ENCODE measurements at places on chromosomes 1 and 21.

DNA sequence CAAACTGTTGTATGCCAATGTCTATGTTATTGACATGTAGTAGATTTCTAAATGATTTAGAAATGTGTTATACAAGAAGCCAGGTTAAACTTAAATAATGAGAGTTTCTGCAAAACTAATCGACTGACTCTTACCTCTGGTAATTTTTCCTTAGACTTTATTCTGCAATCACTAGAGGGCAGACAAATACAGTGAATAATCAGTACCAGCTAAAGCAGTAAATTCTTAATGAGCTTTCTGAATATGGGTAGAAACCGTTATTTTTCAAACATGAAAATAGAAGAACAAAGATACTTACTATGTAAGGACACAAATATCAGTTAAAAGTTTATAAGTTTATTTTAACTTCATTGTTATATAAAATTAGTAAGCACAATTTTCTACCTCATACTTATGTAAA, 97.9 kb upstream of the RGS1 start:
- peak; percentile 69 for DNase-seq

DNA sequence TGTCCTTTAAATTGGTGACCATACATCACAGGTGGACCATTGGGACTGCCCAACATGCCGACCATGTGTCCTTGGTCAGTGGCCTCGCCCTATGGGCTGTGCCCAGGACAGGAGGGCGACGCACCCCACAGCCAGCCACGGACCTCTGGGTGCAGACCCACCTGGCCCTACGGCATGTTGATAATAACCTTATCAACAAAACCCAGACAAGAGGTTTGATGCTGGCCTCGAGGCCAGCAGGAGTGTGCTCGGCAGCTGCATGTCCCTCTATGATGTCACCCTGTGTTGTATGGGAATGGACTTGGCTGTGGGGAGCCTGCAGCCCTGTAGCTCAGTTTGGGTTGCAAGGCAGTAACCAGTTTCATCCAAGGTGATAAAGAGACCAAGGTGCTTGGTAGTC, 32.1 kb downstream of the SLC37A1 start:
- DNase-seq, result no peak

DNA sequence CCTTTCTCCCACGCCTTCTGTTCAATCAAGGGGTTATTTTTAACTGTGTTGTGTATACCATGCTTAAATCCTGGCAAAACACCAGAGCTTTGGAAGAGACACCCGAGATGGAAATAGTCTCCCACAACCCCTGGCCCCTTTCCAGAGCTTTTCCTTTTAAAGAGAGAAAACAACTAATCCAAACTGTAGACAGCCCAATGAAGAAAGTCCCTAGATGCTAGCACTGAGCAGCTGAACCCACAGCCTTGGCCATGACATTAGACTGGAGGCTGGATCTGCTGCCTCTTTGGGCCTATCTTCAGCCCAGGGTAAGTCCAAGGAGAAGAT, 64.9 kb upstream of the ARTN start:
- peak; percentile 76 for DNase-seq

- no peak for DNase-seq
These were observed 11.5 kb downstream of the TMEM50A start for GRCh38 chr1:25349606-25350005.

DNA sequence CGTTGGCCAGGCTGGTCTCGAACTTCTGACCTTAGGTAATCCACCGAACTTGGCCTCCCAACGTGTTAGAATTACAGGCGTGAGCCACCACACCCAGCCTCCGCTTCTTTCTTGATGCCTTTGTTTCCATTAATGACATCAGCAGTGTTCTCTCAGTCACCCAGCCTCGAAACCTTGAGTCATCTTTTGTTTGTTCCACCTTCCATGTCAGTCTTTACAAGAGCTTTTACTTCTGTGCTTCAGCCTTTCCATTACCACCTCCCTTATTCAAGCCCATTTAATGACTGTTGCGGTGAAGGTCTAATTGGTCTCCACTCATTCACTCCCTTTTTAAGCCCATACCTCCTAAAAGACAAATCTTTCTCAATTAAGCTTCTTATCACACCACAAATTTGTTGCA, 146.6 kb upstream of the ADGRL2 start:
- DNase-seq, result peak; percentile 29

GRCh38 chr1:179917601-179918429, 35.7 kb downstream of the TOR1AIP1 start:
- no peak for DNase-seq

GRCh38 chr1:34792868-34793727, at the start of gene GJA4:
GJA4 (plus strand) TSS chr1:34792999; CDS start chr1:34794214, 1,215 bp downstream.
- DNase-seq, result no peak

- peak; percentile 97 for DNase-seq
These were observed 50.8 kb upstream of the COL24A1 start for GRCh38 chr1:86207323-86207722.

DNA sequence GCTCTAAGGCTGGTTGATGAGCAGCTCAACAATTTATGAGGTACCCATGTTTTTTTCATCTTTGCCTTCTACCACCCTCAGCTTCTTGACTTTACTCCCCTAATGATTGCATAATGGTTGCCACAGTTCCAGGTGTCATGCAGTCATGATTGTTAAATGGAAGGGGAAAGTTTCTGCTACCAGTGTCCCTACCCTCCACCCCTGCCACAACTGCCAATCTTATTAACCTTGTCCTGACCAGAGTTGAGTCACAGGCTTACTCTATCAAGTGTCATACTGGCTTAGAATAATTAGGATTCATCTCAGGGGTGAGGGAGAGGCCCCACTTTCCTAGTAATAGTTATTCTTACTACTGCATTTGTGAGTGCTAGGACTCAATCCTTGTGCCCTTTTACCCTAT, 7.9 kb upstream of the FUBP1 start:
- peak; percentile 46 for DNase-seq

DNA sequence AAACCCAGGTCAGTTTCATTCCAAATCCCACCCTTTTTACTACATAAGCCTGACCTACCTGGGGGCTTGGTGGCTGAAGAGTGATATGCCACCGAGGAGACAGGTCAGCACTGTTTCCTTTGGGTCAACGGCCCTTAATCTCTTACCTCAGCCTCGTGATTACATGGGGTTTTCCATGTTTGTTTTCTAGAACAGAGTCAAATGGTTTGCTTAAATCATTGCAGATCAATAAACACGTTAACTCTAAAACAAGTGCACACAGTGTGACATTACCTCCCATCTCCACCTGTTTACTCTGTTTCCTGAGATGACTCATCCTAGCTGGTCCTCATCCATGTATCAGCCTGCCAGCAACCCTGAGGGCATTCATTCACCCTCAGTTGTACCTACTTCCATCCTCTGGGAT, 40.8 kb upstream of the TP53BP2 start:
- peak; percentile 71 for DNase-seq

DNA sequence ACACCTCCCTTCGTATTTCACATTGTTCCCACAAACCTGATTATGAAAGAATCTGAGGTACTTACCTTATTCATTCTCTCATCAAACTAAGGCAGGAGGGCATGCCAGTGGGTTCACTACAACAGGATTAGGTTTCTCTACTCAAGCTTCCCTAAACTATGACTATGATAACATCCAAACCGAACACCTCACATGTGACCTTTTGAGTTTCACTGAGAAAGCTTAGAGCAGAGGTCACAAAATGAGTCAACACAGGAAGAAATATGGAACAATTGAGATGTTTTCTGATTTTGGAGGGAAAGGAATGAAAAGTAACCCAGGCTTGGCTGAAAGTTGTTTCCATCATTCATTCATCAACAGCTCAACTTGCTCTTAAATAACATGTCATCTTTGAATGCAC, 24.1 kb downstream of the UBR4 start:
- no peak for DNase-seq

DNA sequence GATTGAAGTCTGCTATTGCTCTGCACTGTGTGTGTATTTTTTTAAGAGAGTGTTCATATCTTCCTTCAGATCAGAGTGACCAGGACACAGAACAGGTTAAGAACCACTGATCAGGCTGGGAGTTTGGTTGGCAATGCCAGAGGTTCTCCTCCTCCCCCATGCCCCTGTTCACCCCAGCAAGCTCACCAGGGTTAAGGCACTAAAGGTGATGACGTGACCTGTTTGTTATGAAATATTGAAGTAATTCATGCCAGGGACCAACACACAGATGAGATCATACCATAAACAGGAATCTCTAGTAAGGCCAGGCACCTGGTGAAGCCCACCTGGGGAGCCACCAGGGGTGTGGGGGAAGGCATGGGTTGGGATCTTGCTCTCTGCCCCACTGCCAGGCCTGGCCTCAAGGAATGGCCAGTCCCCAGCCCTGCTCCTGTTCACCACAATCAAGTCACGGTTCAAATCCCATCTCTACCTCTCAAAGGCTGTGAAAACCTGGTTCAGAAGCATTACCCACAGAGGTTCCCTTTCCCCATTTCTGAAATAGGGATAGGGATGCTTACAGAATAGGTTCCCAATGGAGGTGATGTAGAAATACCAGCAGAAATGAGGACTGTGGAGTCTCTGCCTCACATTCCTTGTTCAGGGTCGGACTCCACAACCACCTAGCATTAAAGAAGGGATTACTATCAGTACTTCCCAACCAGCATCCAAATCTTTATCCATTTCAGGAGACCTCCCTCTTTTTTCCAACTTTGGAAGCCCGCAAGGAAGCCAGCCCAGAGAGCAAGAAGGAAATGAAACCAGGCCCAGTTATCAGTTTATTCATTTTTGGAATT, 2.4 kb downstream of the ID3 start:
- DNase-seq, result peak; percentile 95

DNA sequence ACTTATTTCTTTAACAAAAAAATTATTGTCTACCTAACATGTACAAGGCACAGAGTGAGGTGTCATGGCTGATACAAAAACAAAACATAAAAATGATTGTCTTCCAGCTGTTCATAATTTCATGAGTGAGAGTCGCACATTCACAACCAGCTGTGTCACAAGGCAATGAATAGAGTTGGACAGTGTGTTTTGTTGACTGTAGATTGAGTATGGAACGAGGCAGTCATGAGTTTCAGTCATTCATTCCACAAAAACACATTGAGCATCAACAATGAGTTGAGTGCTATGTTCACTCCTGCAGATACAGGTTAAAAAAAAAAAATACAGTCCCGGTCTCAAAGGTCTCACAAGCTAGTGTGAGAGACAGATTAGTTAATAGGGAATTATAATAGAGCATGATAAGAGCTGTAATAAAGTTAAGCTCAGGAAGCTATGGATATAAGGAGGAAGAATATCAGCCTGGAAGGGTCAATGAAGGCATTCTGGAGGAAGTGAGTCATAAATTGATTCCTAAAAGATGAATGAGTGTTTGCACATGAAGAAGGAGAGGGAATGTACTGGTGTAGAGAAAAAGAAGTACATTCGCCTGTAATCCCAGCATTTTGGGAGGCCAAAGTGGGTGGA, 47.8 kb upstream of the ARHGAP29 start:
- DNase-seq, result peak; percentile 71

GRCh38 chr1:147895123-147895522, 7.5 kb upstream of the GJA8 start:
- peak; percentile 19 for DNase-seq

DNA sequence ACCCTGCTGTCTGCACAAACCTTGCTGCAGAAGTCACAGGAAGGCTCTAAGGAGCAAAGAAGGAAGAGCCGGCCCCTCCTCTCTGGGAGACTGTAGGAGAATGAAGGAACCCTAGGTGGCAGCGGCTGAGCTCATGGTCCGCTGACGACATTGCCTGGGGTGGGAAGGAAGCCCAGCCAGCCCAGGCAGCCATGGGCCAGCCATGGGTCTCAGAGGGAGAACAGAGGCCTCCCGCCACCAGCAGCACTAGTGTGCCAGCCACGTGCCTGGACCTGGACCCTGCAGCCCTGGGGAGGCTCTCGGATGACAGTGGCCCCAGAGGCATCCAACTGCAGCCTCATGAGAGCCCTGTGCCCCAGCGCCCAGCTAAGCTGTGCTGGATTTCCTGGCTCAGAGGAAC, 49.2 kb upstream of the POFUT2 start:
- peak; percentile 75 for DNase-seq

- no peak for DNase-seq
These were observed 9.5 kb upstream of the DUSP23 start for GRCh38 chr1:159771127-159771895.

- peak; percentile 75 for DNase-seq
These were observed 35.3 kb downstream of the HLX start for GRCh38 chr1:220914283-220915116.

GRCh38 chr1:119006406-119007279, 18.5 kb upstream of the TBX15 start:
- DNase-seq, result no peak

DNA sequence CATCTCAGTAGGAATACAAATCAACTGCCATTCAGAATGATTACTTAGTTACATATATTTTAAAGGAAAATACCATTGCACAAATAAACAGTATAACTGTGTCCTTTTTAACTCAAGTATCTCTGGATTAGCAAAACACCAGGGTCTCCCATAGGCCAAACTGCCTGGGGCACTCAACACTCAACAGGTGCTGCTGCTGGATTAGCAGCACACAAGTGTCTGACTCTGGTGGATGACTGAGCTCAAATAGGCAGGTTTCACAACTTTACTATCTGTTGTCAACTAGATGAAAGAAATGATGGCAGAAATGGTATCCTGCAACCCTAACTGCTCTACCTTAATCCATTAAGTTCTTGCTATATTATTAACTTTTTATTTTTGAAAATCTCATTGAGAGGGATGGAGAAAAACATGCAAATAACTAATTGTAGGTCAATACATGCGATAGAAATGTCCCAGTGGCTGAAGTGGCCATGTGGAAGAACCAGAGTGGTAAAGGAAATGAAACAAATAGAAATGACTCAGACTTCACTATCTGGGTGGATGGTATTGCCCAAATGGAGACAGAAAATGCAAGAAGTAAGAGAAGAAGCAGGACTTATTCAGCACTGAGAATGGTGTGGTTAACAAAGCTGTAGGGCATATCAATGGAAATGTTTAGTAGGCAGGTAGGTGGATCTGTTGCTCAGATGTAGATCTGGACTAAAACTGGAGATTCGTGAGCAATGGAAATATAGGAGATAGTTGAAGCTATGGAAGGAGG, 90.8 kb upstream of the CCDC190 start:
- DNase-seq, result no peak

GRCh38 chr1:88746916-88747315, 62.8 kb downstream of the PKN2 start:
- DNase-seq, result no peak

DNA sequence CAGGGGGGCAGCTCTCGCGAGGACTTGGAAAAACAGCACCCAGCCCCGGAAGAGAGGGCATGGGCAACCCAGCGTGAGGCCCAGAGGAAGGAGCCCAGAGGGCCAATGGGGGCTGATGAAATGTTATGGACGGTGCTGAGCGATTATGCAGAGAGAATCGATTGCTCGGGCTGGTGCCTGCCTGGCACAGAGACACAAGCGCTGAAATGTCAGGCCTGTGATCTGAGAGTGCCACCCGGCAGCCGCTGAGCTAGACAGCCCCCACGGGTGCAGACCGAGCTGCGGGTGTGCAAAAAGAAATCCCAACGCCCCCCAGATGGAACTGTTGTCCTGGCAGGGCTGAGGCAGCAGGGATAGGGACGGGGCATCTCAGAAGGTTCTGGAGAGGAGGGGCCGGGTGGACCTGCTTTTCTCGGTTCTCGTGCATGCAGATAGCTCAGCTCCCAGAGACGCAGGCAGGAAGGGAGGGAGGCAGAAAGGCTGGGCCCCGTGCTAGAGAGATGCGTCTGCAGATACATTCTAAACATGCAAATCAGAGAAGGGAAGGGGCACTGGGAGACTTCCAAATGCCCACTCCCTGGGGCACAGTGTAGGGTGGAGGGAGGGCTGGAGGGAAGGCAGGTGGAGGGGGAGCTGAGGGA, 41.5 kb downstream of the TAS1R2 start:
- no peak for DNase-seq

Data from M059J (cell line).